ENCODE measurements at places on chromosomes 5 and 9.

DNA sequence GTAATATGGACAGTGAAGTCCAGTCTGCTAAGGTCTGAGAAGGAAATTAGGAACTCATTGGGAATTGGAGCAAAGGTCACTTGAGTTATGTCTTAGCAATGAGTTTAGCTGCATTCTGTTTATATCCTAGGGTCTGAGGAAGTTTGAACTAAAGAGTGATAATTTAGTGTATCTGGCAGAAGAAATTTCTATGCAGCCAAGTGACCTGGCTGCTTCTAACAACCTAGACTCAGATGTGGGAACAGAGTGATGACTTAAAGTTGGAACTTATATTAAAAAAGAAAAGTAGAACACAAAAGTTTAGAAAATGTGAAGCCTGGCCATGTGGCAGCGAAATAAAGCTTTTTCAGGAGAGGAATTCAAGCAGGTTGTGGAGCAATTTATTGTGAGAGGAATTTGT, 106.2 kb downstream of the PRDM9 start:
- DNase-seq: no peak

GRCh38 chr5:172403189-172403796, 51.0 kb downstream of the SH3PXD2B start:
- DNase-seq: no peak

GRCh38 chr9:88533951-88534455, 975 bp upstream of the NXNL2 start:
- DNase-seq: no peak

GRCh38 chr9:89845862-89846261, 241.1 kb downstream of the GADD45G start:
- no peak for DNase-seq

- no peak for DNase-seq
Measured at GRCh38 chr9:109319017-109319625, 1.7 kb downstream of the EPB41L4B start.

DNA sequence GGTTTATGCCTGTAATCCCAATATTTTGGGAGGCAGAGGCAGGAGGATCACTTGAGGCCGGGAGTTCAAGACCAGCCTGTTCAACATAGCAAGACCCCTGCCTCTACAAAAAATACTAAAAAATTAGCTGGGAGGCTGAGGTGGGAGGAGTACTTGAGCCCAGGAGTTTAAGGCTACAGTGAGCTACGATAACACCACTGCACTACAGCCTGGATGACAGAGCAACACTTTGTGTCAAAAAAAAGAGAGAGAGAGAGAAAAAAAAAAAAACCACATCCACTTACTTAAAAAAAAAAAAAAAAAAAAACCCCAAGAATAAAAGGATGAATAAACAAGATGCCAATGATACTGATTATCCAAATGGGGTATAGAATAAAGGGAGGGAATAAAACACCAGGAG, 14.4 kb downstream of the CARNMT1 start:
- DNase-seq: no peak

- no peak for DNase-seq
Measured at GRCh38 chr5:163535290-163535689, 29.9 kb downstream of the MAT2B start.

- DNase-seq: no peak
Measured at GRCh38 chr9:78865737-78866136, 568.8 kb downstream of the PSAT1 start.

GRCh38 chr9:104009826-104010225, 84.3 kb upstream of the SMC2 start:
- DNase-seq: no peak

- no peak for DNase-seq
Measured at GRCh38 chr5:66708368-66708767, 112.2 kb downstream of the MAST4 start.

GRCh38 chr9:83068414-83068813, 5.5 kb upstream of the RASEF start:
- no peak for DNase-seq

DNA sequence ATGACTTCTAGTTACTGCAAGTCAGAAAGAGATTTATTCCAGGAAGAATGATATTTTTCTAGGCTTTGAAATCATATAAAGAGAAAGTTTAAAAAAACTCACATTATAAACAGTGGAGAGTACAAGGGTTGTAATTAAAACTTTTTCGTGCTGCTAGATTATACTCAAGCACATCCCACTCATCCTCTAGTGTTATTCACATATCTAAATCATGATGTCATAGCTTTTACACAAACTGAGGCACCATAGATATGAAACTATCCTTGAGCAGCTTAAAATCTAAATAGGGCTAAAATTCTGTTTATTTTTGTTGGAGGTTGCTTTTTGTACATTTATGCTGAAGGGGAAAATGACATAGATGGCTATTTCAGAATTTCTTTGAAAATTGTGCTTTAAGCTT, 30.0 kb downstream of the TENT2 start:
- no peak for DNase-seq

DNA sequence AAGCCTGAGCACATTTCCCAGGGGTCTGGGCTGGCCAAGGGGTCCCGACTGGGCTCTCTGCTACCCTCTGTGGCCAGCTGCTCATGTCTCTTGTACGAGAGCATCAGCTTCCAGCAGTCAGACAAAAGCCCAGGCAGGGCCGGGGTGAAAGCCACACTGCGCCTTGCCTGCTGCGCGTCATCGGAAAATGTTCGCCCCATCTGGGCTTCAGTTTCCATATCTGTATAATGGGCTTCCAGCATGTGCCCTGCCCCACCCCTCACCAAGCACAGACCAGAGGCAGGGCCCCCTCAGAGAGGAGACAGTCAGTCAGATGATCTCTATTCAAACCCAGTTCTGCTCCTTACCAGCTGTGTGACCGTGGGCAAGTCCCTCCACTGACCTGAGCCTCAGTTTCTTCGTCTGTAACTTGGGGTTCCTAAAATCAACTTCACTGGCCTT, 8.0 kb upstream of the GRHPR start:
- no peak for DNase-seq

GRCh38 chr5:104815212-104815611, 1252.6 kb upstream of the NUDT12 start:
- DNase-seq: no peak

- no peak for DNase-seq
Measured at GRCh38 chr5:17895288-17896033, 261.2 kb downstream of the TAF11L14 start.

- DNase-seq: no peak
Measured at GRCh38 chr5:91070761-91071550, 312.2 kb downstream of the ARRDC3 start.

- DNase-seq: no peak
Measured at GRCh38 chr9:114774524-114774923, 31.3 kb downstream of the TNFSF15 start.

DNA sequence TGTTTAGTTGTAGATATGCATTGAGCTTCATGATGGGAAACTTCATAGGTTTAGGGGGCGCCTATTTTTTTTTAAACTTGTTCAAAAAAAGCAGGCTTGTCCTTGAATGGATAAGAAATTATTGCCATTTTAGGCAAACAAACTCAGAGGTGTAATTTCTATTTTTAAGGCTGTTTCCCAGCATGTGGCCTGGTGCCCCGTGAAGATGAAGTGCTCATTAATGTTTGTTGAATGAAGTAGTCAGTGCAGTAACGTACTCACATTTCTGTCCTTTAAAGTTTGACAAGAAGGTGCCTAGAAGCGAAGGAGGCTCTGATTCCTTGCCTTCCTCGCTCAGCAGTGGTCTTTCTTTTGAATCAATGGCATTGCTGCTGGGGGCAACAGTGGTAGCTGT, 54.3 kb downstream of the ZNF618 start:
- DNase-seq: no peak

GRCh38 chr9:12439267-12439666, 253.9 kb upstream of the TYRP1 start:
- no peak for DNase-seq

GRCh38 chr9:84557751-84558150, 111.8 kb upstream of the NTRK2 start:
- DNase-seq: no peak

GRCh38 chr9:87713278-87713987, 12.5 kb upstream of the CTSL start:
- peak; percentile 31 for DNase-seq

DNA sequence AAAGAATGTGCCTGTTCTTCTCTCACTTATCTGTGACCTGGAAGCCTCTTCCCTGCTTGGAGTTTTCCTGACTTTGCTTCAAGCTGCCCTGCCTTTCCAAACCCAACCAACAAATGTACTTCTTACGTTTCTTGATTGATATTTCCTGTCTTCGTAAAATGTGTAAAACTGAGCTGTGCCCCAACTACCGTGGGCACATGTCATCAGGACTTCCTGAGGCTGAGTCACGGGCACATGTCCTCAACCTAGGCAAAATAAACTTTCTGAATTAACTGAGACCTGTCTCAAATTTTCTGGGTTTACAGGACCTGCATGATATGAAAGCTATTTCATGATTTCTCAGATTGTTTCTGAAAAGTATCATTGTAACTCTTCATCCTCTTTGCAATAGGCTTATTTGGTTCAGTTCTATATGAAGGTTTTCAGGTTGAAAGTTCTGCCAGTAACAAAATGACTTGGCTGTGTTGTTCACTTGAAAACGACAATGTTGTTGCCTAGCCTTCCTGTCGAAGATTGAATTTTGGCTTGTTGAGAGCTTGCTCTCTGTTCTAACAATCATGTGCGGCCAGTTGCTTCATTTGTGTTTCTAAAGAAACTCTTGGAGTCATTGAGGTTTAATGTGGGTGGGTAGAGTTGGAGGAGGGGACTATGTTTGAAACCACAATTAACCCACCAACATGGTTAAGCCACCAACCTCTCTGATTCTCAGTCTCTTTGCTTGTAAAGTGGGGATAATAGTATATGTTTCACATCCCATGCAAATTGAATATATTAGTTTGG, 145.6 kb downstream of the FBXL7 start:
- no peak for DNase-seq

GRCh38 chr5:124136609-124137008, 609.8 kb downstream of the ZNF608 start:
- DNase-seq: no peak

- DNase-seq: no peak
Measured at GRCh38 chr5:132648355-132648754, 9.6 kb upstream of the IL13 start.

GRCh38 chr5:50710838-50711237, 44.4 kb downstream of the PARP8 start:
- DNase-seq: no peak

- DNase-seq: no peak
Measured at GRCh38 chr9:112884721-112885120, 6.0 kb downstream of the SLC46A2 start.

DNA sequence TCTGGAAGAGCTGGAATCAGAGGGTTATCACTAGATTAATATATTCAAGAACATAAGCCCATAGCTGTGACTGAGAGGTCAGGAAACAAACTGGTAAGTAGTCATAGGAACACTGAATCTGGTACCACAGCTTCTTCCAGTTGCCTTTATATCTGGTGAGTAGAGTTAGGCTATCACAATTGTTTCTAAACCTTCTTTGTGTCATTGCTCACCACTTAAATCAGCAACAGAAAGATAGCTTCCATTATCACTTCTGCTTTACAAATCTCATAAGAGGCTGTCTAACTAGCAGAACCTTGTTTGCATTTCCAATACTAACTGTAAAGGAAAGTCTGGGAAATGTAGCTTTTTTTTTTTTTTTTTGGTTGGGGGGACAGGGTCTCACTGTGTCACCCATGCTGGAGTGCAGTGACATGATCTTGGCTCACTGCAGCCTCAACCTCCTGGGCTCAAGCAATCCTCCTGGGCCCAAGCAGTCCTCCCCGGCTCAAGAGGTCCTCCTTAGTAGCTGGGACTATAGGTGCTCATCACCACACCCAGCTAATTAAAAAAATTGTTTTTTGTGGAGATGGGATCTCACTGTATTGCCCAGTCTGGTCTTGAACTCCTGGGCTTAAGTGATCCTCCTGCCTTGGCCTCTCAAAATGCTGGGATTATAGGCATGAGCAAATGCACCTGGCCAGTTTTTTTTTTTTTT, 22.0 kb downstream of the CDC42SE2 start:
- DNase-seq: no peak

DNA sequence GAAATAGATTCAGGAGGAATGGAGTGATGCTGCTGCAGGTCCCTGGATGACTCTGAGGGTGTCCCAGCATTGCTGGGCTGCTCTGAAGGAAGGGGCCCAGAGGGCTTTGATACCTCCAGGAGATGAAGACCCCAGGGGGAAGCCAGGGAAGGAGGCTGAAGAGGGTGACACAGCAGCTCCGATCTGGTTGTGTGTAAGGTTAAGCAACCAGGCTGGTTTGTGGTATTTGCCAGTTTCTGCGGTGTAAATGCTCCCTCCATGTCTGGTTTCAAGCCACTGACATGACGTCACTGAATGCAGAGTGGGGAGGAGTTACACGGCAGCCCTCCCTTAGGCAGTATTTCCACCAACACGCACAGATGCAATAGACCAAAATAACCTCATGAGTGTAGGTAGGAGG, 40.0 kb upstream of the ORM1 start:
- DNase-seq: no peak

GRCh38 chr5:1037671-1038416, 29.2 kb downstream of the NKD2 start:
- DNase-seq: no peak

- DNase-seq: no peak
Measured at GRCh38 chr5:151148583-151148982, 9.0 kb downstream of the ANXA6 start.

DNA sequence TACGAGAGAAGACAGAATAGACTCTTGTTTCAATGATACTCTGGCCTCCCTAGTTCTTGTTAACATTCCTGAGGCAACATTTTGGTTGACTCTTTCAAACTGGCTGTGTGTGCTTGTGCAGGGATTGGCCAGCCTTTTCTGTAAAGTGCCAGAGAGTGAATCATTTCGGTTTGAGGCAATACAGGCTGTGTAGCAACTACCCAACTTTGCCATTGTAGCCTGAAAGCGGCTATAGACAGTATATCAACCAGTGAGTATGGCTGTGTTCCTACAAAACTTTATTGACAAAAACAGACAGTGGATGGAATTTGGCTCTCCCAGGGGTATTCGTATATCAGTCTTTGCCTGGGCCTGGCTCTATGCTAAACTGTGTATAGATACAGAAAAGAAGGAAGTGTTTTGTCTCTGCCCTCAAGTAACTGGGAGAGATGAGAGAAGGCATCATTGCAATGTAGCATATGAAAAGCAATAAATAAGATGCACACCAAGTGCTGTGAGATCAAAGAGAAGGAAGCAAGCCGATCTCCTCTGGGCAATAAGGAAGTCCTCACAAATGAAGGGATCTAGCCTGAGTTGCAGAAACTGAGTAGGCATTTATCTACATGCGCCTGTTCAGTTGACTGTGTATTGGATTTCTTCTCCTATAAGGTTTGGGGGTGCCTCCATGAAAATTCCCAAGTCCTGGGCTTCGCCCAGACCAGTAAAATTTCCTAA, 568.0 kb upstream of the KLF4 start:
- DNase-seq: no peak

- DNase-seq: no peak
Measured at GRCh38 chr5:140182803-140183367, 7.9 kb downstream of the CYSTM1 start.

DNA sequence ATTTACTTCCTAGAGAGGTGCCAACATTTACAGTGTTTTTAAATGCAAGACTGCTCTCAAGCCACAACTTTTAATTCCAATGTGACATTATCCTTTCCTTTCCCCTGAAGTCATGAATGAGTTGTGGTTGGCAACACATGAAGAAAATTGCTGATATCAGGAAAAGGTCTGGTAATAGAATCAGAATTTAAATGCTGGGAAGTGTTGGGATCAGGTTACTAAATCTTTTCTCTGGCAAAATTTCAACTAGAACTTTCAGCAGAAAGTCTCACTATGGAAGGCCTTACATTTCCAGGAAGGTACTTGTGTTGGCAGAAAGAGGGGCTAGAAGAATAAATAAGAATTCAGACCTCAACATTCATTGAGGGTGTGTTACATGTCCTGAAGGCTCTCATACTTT, 10.6 kb upstream of the SLC44A1 start:
- DNase-seq: no peak

- DNase-seq: no peak
Measured at GRCh38 chr9:22040760-22041159, 31.7 kb upstream of the CDKN2B start.

Data from stimulated activated CD4-positive, alpha-beta T cell treated with anti-CD3 and anti-CD28 coated beads, TNF-alpha, amount 100 ng/mL, for 4 hours (primary cell).